ENCODE measurements at places on chromosomes 1 and 21.

DNA sequence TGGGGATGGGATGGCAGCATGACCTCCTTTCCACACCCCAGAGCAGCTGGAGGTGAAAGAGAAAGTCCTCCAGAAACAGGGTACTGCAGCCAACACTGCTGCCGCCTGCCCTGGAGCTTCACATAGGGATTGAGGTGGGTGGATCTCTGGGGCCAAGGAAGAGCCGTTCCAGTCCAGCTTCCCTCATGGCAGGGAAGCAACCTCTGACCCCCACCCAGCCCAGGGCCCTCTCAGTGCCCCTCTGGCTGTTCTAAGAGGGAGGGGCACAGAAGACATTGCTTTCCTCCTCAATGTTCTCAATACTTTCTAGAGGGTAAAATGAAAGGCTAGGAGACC, 5.7 kb downstream of the KIF21B start:
- DNase-seq = no peak

DNA sequence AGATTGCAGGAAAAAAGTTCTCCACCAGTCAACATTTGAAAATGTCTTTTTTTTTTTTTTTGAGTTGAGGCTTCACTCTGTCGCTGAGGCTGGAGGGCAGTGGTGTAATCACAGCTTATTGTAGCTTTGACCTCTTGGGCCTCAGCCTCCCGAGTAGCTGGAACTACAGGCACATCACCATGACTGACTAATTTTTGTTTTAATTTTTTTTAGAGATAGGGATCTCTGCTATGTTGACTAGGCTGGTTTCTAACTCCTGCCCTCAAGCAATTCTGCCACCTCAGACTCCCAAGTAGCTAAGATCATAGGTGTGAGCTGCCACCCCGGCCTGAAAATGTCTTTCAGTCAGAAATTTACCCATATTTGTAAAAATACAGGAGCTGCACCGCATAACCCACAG, 30.6 kb upstream of the USP24 start:
- DNase-seq = no peak

- no peak for DNase-seq
Measured at GRCh38 chr1:8247811-8248436, 70.0 kb upstream of the SLC45A1 start.

GRCh38 chr1:205232127-205232820, 4.5 kb downstream of the TMCC2 start:
- DNase-seq = no peak

- DNase-seq = peak; percentile 32
Measured at GRCh38 chr1:204941421-204942338, 71.0 kb downstream of the NFASC start.
